ENCODE measurements at places on chromosomes 4 and X.

- DNase-seq = no peak
Observed at GRCh38 chrX:76076124-76076523, 96.7 kb upstream of the PBDC1 start.

DNA sequence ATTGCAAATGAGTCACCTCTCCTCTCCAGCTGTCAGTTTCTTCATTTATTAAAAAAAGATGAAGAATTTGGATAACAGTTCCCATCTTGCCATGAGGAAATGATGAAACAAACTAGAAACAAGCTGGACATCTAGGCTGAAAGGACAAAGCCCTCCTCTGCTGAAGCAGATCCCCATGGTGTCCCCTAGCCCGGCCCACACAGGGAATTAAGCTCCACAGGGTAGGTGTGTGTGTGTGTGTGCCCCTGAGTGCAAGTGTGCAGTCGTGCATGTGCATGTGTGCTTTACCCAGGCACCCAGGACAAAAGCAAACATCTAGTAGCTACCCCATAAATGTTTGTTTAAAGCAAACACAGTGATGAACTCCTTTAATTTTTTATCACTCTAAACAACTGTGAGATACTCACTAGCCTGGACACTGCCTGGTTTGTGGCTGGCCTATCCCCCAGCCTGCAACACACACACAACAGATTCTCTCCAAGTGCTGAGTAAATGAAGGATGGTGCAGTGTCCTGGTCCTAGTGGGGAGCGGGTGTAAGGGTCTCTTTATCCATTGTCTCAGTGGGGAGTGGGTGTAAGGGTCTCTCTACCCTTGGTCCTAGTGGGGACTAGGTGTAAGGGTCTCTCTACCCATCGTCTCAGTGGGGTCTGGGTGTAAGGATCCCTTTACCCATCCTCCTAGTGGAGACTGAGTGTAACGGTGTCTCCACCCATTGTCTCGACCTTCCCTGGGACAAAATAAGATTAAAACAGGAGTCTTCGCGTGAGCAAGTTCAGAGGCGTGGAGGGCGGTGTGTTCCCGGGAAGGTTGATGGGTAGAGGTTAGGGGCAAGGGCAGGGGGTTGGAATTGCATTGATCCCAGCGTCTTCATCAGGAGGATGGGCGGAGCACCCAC is 688 bp upstream of the EVC start:
- DNase-seq = no peak

GRCh38 chr4:177282284-177282835 is 27.3 kb upstream of the NEIL3 start:
- no peak for DNase-seq

DNA sequence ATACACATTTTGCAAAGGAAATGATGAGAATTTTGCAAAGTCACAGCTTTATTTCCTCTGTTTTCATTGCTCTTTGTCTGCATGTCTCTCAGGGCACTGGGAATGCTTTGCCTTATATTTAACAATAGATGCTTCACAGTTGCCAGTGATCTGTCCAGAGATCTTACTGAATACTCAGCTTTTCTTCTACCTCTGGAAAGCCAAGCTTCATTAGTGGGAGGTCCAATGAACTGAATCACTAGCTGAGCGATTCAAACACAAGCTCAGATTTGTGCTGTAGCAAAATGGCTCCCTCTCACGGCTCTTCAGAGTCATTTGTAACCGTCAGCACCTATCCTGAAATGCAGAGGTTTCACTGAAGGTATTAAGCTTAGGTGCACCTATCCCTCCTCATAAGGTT is 138.9 kb downstream of the DCLK2 start:
- no peak for DNase-seq

Measured in activated naive CD4-positive, alpha-beta T cell treated with anti-CD3 and anti-CD28 coated beads, Interleukin-2, amount 50 U/mL, for 16 hours (primary cell).